ENCODE measurements at places on chromosomes 1 and 21.

DNA sequence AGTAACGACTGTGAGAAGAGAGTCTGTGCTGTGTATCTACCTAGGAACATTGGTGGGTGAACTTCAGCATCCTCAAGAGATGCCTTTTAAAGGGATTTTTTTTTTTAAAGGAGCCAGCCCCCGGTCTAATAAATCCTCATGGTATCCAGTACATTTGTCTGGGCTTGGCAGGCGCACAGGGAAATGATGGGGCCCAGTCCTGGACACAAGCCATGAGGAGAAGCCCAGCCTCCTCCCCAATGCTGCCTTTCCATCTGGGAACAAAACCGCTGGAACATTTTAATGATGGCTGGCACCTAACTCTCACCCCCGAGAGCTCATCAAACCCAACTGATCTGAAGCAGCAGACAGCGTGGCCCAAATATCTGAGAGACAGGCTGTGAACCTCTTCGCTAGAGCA, 64.2 kb downstream of the ACOT7 start:
- DNase-seq, result no peak

DNA sequence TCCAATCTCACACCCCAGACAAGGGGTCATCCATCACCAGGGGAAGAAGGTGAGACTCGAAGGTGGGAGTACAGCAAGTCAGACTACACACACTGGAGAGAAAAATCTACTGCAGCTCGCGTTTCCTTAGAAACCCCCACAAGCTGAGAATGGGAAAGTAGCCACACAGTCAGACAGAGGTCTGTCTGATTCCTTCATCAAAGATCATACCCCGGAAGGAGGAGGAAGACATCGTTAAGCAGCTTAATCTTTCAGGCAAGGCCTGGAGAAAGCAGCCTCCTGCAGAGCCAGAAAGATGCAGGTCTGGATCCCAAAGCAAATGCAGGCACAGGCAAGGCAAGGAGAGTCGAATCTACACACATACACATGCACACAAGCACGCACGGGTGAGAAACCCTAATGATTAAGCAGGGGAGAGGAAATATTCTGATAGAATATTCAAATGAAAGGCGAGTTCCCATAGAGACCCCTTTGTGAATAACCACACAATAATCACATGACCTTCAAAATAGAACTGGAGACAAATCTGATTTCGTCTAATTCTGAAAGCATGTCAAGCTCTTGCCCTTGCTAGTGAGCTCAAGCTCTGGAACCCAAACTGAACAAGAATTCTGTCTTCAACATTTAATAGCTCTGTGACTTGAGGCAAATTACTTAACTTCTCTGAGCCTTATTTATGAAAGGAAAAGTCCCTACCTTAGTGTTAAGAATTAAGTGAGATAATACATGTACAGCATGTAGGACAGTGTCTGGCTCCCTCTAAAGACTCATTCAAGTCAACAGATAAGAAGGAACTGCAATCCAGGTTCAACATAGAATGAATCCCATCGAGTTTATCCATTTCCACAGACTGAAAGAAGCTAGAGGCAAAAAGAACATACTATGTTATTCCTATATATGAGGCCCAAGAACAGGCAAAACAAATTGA, 387.8 kb downstream of the OMA1 start:
- no peak for DNase-seq

DNA sequence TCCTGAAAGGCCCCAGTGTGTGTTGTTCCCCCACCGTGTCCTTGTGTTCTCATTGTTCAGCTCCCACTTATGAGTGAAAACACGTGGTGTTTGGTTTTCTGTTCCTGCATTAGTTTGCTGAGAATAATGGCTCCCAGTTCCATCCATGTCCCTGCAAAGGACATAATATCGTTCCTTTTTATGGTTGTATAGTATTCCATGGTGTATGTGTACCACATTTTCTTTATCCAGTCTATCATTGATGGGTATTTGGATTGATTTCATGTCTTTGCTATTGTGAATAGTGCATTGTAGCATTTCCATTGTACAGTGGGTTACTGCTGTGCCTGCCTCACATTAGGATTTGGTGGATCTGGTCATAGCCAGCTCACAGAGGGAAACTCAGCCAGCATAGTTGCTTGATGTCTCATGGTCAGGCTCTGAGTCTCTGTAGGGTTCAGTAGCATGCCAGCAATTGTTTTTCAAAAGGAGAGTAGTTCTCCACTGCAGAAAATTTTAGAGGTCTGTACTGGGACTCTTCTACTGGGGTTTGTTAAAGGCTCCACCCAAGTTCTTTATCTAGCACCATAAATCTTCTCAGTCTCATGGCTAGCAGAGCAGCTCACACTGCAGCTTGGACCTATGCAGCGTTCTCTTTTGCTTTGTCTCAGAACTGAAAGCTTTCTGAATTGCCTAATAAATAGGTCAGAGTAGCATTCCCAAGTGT, 41.0 kb downstream of the RUNX3 start:
- DNase-seq, result no peak

DNA sequence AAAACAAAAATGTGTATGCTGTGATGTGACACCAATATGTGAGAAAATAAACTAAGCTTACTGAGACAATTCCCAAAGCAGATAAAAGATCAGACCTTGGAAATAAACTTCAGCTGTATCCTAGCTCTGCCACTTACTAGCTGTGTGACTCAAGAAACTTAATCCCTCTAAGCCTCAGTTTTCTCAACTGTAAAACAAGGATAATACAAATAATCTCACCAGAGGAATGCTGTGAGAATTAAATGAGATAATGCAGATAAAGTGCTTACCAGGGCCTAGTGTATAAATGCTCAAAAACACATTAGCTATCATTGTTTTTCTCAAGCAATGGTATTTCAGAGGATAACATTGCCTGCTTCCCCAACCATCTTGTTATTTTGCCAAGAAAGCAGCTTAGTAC, 2.1 kb downstream of the HEATR1 start:
- DNase-seq, result no peak

DNA sequence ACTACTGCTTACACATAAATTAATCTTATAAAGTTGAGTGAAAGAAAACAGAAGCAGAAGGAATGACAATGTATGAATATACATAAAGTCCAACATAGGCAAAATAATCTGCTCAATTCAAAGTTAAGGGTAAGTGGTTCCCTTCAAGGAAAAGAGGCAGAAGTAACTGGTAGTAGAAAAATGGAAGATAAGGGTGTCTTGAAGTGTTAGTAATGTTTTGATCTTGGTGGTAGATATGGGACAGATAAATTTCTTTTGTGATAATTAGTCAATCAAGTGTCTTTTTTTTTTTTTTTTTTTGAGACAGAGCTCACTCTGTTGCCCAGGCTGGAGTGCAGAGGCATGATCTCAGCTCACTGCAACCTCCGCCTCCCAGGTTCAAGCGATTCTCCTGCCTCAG, 12.7 kb downstream of the USP48 start:
- no peak for DNase-seq

DNA sequence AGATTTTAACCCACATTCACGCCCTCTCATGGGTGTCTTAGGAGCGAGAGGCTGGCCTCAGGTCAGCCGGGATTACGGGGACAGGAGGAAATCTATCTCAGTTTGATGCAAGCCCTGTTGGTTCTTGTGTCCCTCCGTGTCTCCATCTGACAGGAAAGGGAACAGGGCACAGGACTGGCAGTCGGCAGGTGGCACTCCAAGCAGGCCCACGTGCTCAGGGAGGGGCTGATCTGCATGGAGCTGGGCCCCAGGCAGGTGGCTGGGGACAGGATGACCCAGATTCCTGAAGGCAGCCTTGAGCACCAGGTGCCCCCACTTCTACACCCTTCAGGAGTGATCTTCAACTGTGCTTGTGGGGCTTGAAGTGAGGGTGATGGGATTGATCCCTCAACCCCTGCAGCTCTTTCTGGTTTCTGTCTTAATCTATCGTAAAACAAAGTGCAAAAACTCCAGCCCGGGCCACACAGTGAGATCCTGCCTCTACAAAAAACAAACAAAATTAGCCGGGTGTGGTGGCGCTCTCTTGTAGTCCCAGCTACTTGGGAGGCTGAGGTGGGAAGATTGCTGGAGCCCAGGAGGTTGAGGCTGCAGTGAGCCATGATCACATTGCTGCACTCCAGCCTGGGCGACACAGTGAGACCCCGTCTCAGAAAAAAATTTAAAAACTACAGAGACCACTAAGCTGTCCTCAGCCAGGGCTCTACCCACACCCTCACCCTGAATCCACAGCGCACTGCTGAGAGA, 8.3 kb downstream of the PLEKHG5 start:
- DNase-seq, result no peak

GRCh38 chr1:232965124-232965911, 14.9 kb downstream of the NTPCR start:
- DNase-seq, result no peak

DNA sequence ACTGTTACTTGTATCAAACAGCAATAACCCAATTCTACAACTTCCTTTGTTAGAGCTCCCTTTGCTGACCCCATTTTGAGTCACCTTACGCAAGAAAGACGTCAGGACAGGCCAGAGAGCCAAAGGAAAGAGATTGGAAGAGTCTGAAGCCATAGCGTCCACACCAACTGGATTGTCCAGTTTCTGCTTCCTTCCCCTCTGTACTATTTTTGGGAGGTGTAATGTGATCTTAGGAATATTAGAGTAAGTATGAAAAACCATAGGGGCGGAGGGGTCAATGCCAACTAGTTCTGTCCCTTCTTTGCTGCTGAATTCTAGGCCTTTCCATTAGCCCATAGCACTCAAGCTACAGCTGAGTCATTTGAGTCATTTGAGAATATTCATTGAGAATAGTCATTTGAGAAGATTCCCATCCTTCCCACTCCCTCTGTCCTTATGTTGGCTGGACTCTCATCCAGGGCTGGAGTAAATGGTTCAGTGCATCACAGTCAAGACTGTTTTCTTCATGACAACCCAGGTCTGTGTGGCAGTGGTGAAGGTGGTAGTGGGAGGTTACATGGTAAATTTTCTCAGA, 14.8 kb upstream of the NFIA start:
- no peak for DNase-seq

DNA sequence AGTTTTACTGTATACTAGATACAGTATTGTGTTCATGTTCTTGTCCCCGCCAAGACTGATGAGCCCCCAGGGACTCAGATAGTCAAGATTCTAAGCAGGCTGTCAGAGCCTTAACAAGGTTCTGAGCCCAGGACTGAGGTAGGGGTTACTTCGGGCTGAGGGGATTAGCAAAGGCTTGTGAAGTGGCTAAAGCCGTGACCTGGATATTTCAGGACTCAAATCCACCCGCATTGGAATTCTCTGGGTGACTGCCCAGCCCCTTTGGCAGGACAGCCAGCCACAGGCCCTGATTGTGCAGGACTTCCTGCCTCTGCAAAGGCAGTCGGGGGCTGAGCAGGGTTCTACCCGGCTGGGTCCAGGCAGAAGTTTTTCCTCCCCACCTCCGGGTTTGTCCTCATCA, at the start of gene PLA2G5:
TSS of gene PLA2G5 (plus strand) at position 321 of the 400 bp plus-strand sequence. CDS start 14,637 bp downstream, outside the sequence.
- DNase-seq, result no peak

All from CD4-positive, alpha-beta T cell treated with Interleukin-2 at 100 ng/mL for 4 hours (primary cell).